GM13976 (cell line): ENCODE measurements at places on chromosomes 6 and 20.

DNA sequence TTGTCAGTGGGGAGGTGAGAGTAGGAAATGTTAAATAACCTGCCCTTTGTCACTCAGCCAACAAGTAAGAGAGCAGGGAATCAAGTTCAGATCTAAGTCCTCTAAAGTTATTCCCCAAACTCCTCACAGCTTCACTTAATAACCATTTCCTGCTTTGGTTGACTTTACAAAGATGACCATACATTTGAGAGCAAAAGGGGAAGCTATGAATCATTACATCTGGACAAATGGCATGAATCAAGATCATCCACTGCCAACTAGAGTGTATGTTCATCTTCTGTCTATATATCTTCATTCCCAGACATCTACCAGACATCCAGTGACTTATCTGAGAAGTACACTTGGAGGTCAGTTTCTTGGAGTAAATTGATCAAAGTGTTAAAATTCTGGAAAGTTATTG, 15.1 kb upstream of the HIVEP2 start:
- no peak for DNase-seq

- DNase-seq: peak; percentile 53
These were observed 5.5 kb downstream of the CASP8AP2 start for GRCh38 chr6:89834884-89835792.

- DNase-seq: peak; percentile 62
These were observed 27.8 kb downstream of the FYN start for GRCh38 chr6:111845441-111845871.

- no peak for DNase-seq
These were observed 39.8 kb downstream of the ADTRP start for GRCh38 chr6:11738661-11739375.

DNA sequence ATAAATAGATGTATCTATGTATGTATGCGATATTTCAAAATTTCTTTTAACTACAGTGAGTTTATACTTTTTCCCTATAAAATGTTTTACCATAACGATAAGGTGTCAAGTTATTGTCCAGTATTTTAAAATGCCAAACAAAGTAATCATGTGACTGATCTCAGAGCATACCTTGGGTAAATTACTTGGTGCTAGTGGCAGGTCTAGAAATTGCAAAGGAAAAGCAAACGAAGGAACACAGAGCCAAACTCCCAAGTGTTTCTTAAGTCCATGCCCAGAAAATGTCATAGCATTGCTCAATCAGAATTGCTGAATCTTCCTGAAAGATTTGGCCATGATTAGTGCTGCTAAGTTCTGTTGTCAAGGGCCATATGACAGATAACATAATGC, 77.5 kb downstream of the CAP2 start:
- DNase-seq: no peak

DNA sequence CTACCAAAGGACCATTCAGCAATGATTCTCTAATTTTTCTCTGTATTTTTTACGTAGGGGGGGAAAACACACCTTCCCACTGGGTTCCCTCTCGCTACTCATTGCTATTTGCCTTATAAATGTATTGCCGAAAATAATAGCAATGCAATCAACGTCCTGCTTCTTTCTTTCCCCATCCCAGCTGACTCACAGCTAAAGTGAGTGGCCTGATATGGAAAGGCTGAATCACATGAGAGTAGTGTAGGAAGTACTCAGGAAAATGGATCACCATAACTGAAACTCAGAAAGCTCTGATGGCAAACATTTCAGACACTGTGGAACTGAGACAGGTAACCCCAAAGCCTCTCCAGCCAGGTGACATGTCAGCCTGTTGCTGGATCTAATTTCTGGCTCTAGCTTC, 49.3 kb upstream of the SRPK1 start:
- no peak for DNase-seq

DNA sequence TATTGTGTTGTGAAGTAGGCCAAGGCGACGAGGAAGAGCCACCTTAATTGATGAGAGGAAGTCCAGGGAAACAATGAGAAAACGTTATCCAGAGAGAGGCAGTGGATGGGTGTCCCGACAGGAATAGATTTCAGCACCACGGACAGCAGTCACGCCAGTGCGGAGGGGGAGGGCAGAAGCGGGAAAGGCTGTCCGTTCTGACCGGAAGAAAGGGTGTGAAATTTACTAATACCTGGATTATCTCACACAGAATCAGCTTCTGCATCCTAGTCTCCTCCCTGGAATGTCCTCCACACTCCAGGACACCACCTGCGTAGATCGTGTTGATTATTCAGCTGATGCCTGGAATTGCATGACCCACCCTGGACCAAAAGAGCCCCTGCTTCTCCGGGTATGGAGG, 7.4 kb upstream of the BPIFA3 start:
- peak; percentile 58 for DNase-seq

DNA sequence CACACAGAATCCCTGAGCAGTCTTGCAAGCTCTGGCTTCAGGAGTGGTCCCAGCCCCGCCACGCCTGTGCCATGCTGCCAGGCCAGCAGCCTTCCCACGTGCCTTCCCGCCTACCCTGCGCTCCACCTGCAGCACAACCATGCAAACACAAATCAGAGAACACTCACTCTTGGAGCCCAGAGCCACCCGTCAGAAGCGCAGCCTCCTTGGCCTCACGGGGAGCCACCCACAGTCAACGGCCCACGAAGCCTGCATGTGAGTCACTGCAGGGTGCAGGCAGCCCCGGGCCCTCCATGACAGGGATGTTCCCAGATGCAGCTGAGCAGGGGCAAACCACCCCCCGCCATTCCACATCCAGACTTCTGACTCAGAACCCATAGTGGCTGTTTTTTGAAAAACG, 217.0 kb downstream of the DLL1 start:
- DNase-seq: no peak

DNA sequence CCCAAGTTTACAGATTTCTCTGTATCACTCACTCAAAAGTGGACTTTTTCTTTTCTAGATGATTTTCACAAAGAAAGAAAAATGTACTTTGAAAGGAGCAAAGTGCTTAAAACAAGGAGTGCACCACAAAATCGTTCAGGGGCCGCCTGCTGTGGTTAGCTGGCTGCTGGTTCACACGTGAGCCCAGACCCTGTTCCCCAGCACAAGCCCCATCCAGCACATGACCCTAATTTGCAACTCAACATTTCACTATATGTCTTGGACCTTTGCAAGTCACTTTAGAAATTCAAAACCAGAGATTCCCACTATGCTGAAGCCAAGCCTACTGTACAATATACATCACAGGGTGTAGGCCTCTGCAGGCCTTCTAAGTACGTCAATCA, 95.5 kb upstream of the NHSL1 start:
- no peak for DNase-seq

DNA sequence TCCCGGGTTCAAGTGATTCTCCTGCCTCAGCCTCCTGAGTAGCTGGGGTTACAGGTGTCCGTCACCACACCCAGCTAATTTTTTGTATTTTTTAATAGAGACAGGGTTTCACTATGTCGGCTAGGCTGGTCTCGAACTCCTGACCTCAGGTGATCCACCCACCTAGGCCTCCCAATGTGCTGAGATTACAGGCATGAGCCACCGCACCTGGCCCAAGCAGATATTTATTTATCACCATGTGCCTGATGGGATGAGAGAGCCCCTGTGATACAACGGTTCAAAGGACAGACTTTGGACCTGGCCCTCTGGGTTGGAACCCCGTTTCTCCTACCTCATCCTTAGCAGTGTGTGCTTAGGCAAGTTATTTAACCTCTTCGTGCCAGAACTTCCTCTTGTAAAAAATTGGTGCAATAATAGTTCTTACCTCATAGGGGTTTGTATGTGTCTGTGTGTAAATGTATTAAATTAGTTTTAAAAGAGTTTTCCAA, 19.2 kb upstream of the STK38 start:
- DNase-seq: no peak

DNA sequence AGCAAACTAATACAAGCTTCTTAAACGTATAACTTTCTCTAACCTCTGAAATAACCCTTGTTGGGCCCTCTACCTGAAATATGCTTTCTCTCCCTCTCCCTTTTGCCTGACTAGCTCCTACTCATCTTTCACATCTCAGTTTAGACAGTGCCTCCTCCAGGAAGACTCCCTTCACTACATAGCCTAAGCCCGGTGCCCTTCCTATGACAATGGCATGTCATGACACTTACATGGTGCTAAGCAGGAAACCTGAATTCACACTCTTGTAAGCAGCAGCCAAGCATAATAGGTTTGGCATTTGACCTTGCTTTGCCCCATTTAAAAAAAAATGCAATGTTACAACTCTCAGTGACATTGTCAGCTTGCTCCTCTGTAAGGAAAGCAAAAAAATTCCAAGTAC, 33.1 kb upstream of the FBXL4 start:
- DNase-seq: no peak

DNA sequence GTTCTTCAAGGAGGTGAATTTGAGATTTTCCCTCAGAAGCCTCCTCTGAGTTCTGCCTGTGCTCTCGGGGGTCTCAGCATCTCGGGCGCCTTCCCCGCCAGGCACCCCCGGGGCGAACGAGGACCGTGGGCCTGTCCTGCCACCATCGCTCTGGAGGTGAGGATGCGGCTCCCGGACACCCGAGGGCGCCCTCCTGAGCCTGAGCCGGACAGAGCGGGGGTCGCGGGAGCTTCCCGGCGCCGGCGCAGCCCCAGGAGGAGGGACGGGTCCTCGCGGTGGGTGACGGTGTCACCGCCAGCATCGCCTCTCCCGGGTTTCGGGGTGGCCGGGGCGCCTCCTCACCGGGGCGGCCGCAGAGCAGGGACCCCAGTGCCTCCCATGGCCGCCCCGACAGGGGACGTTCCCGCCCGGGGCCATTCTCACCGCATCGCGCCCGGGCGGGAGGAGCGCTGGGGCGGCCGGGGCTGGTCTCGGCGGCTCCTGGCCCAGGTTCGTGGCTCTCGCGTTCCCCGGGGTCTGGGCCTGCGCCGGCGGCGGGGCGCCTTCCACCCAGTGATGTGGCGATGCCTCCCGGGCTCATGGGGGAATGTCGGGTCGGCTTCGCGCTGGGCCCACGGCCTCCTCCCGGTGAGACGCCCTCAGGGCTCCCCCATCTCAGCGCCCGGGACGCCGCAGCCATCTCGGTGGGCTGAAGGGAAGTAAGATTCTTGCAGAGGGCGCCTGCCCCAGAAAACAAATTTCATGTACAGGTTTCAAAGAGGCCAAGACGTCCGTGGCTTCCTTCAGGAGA, 210.5 kb downstream of the ERMARD start:
- no peak for DNase-seq

- no peak for DNase-seq
These were observed 70.2 kb downstream of the AIG1 start for GRCh38 chr6:143130928-143131327.

DNA sequence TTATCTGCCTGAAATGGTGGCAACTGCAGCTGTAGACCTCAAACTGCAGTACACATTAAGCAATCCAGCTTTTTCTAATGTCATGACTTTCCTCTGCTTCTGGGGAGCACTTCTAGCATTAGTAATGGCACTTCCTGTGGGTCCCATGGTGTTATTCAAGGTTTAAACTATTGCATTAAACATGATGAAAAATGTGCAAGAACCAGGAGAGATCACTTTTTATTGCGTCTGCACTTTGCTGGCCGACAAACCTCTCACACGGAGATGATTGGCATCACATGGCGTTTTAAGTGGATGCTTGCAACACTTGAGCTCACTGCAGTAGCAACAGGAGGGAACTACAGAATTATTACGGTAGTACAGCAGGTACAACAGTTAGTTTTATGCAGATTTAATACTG, 148.4 kb downstream of the HIVEP2 start:
- DNase-seq: no peak

DNA sequence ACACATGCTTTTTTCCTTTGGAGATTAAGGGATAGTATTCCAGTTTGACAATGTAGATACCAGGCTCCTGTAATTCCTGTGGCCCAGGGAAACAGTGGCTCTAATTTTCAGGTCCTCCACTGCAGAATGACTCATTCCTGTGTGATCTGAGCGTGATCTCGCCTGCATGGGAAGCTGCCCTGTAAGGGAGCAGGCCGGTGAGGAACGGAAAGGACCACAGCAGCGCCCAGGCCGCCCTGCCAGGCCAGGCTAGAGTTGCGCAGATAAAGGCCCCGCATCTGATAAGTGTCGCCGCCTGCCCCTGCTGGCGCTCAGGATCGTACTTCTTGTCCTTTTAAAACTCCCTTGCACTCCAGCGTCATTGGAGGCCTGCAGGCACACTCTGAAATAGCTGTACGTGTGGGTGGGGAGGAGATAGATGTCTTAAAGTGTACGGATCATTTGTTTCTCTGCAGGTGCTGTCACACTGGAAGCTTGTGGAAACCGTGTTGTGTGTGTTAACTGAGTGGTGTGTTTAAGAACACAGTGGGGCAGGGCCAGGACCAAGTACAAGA, 60.7 kb downstream of the SYNJ2 start:
- no peak for DNase-seq

- DNase-seq: no peak
These were observed 9.3 kb upstream of the SGK2 start for GRCh38 chr20:43549416-43550065.

DNA sequence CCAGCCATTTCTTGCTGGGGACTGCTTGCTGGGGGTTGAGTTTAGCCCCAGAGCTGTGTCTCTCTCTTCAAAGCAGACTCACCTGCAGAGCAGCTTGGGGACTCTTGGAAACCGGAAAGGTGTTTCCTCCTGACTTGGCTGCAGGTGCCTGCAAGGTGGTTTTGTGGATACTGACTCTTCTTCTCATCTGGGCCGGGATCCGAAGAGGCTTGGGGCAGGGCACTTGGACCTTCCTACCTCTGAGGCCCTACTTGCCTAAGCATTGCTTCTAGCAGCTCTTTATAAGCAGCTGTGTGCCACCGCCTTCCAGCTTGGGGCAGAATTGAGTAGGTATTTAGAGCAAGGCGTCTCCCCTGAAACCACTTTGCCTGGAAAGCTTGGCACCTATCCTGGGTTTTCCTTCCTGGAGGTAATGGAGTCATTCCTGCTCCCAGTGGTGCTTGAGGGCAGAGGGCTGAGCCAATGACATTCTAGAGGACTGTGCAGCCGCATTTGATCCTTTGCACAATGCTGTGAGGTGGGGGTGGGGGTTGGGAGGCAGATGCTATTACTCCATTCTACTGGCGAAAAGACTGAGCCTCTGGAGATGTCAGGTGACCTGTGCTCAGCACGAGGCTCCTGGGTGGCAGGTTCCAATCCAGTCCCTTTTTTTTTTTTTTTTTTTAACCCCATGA, 3.4 kb upstream of the CTSZ start:
- no peak for DNase-seq

GRCh38 chr6:25706314-25707014, 48.1 kb upstream of the SLC17A4 start:
- DNase-seq: no peak

GRCh38 chr6:53767941-53768340, 26.9 kb upstream of the LRRC1 start:
- no peak for DNase-seq

DNA sequence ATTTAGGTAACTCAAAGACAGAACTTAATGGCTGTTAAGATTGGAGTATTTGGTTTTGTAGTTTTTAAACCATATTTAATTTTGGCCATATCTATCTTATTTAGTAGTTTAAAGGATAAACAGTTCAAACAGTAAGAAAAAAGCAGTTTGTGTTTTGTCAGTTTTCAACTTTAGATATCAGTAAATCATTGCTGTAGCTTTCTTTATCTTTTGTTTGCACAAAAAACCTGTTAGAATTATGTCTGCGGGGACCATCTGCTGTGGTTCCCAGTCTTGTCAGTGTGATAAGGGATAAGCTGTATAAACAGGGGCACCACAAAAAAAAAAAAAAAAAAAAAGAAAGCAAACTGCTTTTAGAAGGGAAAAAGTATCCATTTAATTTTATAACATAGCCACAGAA, 40.9 kb downstream of the CDKAL1 start:
- no peak for DNase-seq
